ENCODE measurements at places on chromosomes 12 and 14. TPM values are rescaled to one million over a fixed set of nuclear protein-coding genes. Genes with fewer than 3 reads are reported as not detected.

- H3K4me3 ChIP-seq: peak overlapping the region; percentile 51
- peaks cover 16% of the 10 kb centered on the region for H3K27me3 ChIP-seq
- peaks cover 7% of the 10 kb centered on the region for H3K36me3 ChIP-seq
- H3K27ac ChIP-seq: peak overlapping the region; percentile 75
Measured at GRCh38 chr14:64763801-64764621, 59.8 kb downstream of the PLEKHG3 start.

- H3K4me1 ChIP-seq: no peaks in the 10 kb centered on the region
- H3K27ac ChIP-seq: no peak overlapping the region
- H3K27me3 ChIP-seq: peaks cover 13% of the 10 kb centered on the region
- no peaks in the 10 kb centered on the region for H3K36me3 ChIP-seq
- DNase-seq: no peak
Measured at GRCh38 chr14:89107626-89108025, 283.2 kb downstream of the TTC8 start.

DNA sequence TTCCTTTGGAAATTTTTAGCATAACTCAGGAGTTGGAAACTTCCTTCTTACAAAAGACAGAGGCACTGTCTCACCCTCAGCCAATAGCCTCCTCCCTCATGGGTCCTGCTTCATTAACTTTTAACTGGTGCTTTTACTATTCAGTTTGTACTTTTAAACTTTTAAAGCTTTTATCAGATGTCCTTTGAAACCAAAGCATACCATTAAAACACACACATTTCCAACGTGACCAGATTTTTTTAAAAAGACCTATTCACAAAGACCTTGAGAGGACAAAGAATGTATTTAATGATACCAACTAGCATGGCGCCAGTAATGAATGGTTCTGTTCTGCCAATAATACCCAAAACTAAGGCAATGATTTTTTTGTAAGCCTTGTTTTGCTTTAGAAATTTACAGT is 173.6 kb upstream of the EEA1 start:
- H3K36me3 ChIP-seq: no peaks in the 10 kb centered on the region
- no peak overlapping the region for H3K4me3 ChIP-seq
- H3K27me3 ChIP-seq: no peaks in the 10 kb centered on the region
- peaks cover 17% of the 10 kb centered on the region for H3K4me1 ChIP-seq
- no peak for DNase-seq
- peak overlapping the region; percentile 47 for H3K27ac ChIP-seq

DNA sequence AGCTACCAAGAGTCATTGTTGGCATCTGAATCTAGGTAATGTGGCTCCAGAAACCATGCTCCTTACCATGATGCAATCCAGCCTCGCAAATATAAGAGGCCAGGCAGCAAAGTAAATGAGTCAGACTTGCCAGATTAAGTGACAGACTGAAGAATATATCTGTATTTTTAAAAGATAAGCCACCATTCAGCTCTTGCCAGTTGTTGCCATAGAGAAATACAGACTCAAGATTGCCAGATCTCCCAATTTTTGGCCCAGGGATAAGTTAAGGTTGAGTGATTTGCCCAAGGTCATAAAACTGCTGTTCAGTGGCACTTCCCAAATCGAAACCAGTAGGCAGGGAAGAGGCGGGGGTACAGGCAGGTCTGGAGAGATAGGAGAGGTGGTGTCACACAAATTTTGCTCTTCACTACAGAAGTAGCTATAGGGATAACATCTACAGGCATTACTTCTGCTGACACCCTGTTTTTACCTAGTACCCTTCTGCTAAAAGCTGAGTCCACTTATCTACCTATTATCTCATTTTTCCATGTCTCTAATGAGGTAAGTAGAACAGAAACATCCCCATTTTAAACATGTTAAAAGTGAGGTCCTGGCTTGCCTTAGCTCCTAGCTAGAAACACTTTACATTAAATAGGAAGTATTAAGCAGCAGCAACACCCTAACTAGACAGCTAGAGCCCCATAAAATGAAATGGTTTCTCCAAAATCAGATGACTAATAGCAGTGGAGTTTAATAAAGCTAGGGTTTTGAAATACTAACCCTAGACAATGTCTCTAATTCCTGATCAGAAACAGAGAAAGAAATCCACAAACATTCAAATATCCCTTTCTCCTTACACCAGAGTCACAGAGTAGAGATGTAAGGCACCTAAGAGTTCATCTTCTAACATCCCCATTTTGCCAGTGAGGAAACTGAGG is 19.5 kb downstream of the DCAF5 start:
- H3K27me3 ChIP-seq: no peaks in the 10 kb centered on the region
- DNase-seq: no peak
- H3K36me3 ChIP-seq: no peaks in the 10 kb centered on the region

- no peaks in the 10 kb centered on the region for H3K36me3 ChIP-seq
- no peak for DNase-seq
- H3K27me3 ChIP-seq: no peaks in the 10 kb centered on the region
- no peak overlapping the region for H3K4me3 ChIP-seq
- peaks cover 16% of the 10 kb centered on the region for H3K4me1 ChIP-seq
Measured at GRCh38 chr12:32272465-32272864, 126.9 kb upstream of the FGD4 start.

DNA sequence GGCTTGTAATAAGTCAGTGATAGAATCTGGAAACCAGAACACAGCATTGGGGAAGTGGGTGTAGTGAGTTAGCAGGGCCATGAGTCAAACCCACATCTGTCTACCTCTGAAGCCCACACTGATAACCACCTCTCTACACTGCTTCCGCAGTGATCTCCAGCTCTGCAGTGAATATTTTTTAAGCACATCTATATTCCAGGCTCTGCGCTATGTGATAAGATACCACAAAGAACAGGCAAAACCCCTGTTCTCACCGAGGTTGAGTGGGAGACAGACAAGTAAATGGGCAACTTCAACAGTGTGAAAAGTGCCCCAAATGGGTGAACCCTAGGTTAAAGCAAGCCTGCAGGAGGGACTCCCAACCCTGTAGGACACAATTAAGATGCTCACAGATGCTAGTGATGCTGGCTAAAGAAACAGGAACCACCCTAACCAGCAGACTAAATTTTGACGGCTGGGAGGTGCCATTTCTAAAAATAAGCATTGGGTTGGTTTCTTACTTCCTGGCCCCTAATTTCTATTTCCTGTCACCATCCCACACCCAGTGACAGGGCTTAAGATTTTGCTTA is 375.0 kb downstream of the DPF3 start:
- no peaks in the 10 kb centered on the region for H3K36me3 ChIP-seq
- no peaks in the 10 kb centered on the region for H3K27me3 ChIP-seq
- no peak for DNase-seq
- no peak overlapping the region for H3K4me3 ChIP-seq

- H3K36me3 ChIP-seq: no peaks in the 10 kb centered on the region
- H3K4me1 ChIP-seq: peaks cover 64% of the 10 kb centered on the region
- peak overlapping the region; percentile 96 for H3K27ac ChIP-seq
- no peak for DNase-seq
- H3K4me3 ChIP-seq: peak overlapping the region; percentile 78
- no peaks in the 10 kb centered on the region for H3K27me3 ChIP-seq
Measured at GRCh38 chr12:71686658-71687025, 760 bp downstream of the TMEM19 start.

GRCh38 chr14:105436891-105437722 is 17.5 kb downstream of the MTA1 start:
- H3K27ac ChIP-seq: no peak overlapping the region
- no peak overlapping the region for H3K4me3 ChIP-seq
- peaks cover 14% of the 10 kb centered on the region for H3K36me3 ChIP-seq
- no peak for DNase-seq
- no peaks in the 10 kb centered on the region for H3K27me3 ChIP-seq

- H3K4me3 ChIP-seq: no peak overlapping the region
- no peaks in the 10 kb centered on the region for H3K36me3 ChIP-seq
- no peaks in the 10 kb centered on the region for H3K27me3 ChIP-seq
- DNase-seq: no peak
- H3K27ac ChIP-seq: peak overlapping the region; percentile 23
Measured at GRCh38 chr14:95395098-95395737, 75.5 kb upstream of the CLMN start.

- H3K27ac ChIP-seq: no peak overlapping the region
- no peak overlapping the region for H3K4me3 ChIP-seq
- peaks cover 38% of the 10 kb centered on the region for H3K27me3 ChIP-seq
- no peaks in the 10 kb centered on the region for H3K4me1 ChIP-seq
Measured at GRCh38 chr12:131487388-131488124, 223.3 kb upstream of the SFSWAP start.

- no peaks in the 10 kb centered on the region for H3K27me3 ChIP-seq
- H3K36me3 ChIP-seq: peaks cover 13% of the 10 kb centered on the region
- peak overlapping the region; percentile 28 for H3K4me3 ChIP-seq
- H3K27ac ChIP-seq: peak overlapping the region; percentile 81
- peaks cover 77% of the 10 kb centered on the region for H3K4me1 ChIP-seq
Measured at GRCh38 chr12:21891751-21892217, 49.4 kb downstream of the ABCC9 start.

- H3K27me3 ChIP-seq: no peaks in the 10 kb centered on the region
- no peaks in the 10 kb centered on the region for H3K36me3 ChIP-seq
- no peak overlapping the region for H3K27ac ChIP-seq
- no peak for DNase-seq
- H3K4me3 ChIP-seq: no peak overlapping the region
- H3K4me1 ChIP-seq: peaks cover 9% of the 10 kb centered on the region
Measured at GRCh38 chr12:64072916-64073575, 149.1 kb downstream of the KICS2 start.

GRCh38 chr12:111788178-111788654 is 21.5 kb downstream of the ALDH2 start:
- H3K27me3 ChIP-seq: no peaks in the 10 kb centered on the region
- peaks cover 25% of the 10 kb centered on the region for H3K4me1 ChIP-seq
- no peak overlapping the region for H3K4me3 ChIP-seq
- DNase-seq: peak; percentile 28
- H3K27ac ChIP-seq: peak overlapping the region; percentile 23

DNA sequence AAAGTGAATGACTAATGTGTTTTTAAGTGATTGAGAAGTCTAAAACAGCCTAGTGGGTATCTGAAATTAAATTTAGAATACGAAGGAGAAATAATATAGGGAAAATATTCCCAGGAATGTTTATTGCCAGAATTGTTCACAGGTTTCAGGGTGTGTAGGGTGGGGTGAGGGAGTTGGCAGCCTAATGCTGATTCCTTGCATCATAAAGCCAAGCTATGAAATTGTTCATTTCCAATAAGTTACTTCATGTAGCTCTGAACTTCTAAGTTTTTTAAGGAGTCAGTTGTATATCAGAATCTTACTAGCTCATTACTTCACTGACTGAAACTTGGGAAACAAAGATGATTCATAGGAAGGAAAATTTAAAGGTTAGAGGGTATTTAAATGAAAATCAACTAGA is 56.4 kb downstream of the RAB35 start:
- no peaks in the 10 kb centered on the region for H3K36me3 ChIP-seq
- H3K4me1 ChIP-seq: peaks cover 11% of the 10 kb centered on the region
- DNase-seq: no peak
- H3K4me3 ChIP-seq: no peak overlapping the region

- DNase-seq: no peak
- H3K27me3 ChIP-seq: no peaks in the 10 kb centered on the region
- no peak overlapping the region for H3K27ac ChIP-seq
- peaks cover 44% of the 10 kb centered on the region for H3K36me3 ChIP-seq
Measured at GRCh38 chr14:20998139-20998538, 954 bp upstream of the SLC39A2 start.

DNA sequence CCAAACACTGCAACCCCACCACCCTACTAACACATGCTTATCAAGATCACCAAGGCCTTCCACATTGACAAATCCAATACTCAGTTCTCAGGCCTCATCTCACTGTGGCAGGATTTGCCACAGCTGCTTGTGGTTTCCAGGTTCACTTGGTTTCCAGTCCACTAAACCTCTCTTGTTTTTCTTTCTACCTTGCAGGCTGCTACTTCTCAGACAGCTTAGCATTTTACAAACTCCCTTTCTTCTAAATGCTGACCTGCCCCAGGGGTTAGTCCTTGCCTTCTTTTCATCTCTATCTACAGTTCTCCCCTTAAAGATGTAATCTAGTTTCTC is 84.1 kb downstream of the BCAT1 start:
- no peaks in the 10 kb centered on the region for H3K27me3 ChIP-seq
- H3K4me3 ChIP-seq: no peak overlapping the region
- no peaks in the 10 kb centered on the region for H3K4me1 ChIP-seq

- H3K27me3 ChIP-seq: no peaks in the 10 kb centered on the region
- H3K4me1 ChIP-seq: peaks cover 18% of the 10 kb centered on the region
- no peak overlapping the region for H3K4me3 ChIP-seq
- DNase-seq: peak; percentile 75
- H3K27ac ChIP-seq: peak overlapping the region; percentile 27
Measured at GRCh38 chr12:50070314-50071060, 13.1 kb downstream of the ASIC1 start.

DNA sequence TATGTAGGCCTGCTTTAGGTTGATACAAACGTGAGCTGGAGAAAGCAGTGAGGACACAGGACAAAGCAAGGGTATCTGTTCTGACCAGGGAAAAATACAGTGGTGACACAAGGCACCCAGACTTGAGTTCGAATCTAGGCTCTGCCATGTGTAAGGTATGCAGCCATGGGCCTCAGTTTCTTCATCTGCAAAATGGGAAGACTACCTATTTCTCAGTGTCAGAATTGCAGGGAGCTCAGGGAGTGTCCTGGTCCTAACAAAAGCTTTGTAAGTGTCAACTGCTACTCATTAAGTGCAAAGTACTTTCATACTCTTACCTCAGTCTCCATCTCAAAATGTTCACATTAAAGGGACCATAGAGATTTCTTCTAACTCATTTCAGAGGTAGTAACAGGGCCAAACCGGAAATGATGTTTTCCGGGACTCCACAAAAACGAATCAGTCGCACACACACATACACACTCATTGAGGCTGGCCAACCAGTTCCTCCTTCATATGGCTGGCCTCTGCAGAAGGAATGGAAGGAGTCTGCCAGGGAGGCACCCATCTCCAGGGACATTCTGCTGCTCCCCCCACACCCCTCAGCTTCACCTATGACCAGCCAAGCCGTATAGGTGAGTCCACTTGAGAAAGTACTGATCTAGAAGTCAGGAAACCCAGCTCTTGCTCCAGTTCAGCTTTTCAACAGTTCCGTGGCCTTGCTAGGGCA is 7.8 kb downstream of the CTDSP2 start:
- peaks cover 100% of the 10 kb centered on the region for H3K4me1 ChIP-seq
- no peaks in the 10 kb centered on the region for H3K27me3 ChIP-seq
- H3K36me3 ChIP-seq: peaks cover 1% of the 10 kb centered on the region
- H3K27ac ChIP-seq: peak overlapping the region; percentile 100
- DNase-seq: no peak

GRCh38 chr12:67578976-67579661 is 69.4 kb upstream of the DYRK2 start:
- H3K27me3 ChIP-seq: no peaks in the 10 kb centered on the region
- no peak for DNase-seq
- H3K4me1 ChIP-seq: peaks cover 5% of the 10 kb centered on the region
- H3K27ac ChIP-seq: no peak overlapping the region
- H3K36me3 ChIP-seq: no peaks in the 10 kb centered on the region

PPP1CC gene
- 156 TPM for total RNA-seq

GLS2 gene
- total RNA-seq: 0.49 TPM

OAS2 gene
- total RNA-seq: 4.8 TPM

OTX2 gene
- total RNA-seq: not detected

MYF6 gene
- not detected for total RNA-seq

PRORP gene
- total RNA-seq: 23.6 TPM

ANO2 gene
- 13.0 TPM for total RNA-seq

SERPINA1 gene
- total RNA-seq: 4.4 TPM

GNB3 gene
- total RNA-seq: 7.5 TPM

TAS2R50 gene
- 0.47 TPM for total RNA-seq

TIGAR gene
- total RNA-seq: 13.6 TPM
